HT1080 (cell line): ENCODE measurements at places on chromosomes 2 and 18.
A peak's percentile ranks its signal among the peaks of the same experiment; 100 is the strongest.

DNA sequence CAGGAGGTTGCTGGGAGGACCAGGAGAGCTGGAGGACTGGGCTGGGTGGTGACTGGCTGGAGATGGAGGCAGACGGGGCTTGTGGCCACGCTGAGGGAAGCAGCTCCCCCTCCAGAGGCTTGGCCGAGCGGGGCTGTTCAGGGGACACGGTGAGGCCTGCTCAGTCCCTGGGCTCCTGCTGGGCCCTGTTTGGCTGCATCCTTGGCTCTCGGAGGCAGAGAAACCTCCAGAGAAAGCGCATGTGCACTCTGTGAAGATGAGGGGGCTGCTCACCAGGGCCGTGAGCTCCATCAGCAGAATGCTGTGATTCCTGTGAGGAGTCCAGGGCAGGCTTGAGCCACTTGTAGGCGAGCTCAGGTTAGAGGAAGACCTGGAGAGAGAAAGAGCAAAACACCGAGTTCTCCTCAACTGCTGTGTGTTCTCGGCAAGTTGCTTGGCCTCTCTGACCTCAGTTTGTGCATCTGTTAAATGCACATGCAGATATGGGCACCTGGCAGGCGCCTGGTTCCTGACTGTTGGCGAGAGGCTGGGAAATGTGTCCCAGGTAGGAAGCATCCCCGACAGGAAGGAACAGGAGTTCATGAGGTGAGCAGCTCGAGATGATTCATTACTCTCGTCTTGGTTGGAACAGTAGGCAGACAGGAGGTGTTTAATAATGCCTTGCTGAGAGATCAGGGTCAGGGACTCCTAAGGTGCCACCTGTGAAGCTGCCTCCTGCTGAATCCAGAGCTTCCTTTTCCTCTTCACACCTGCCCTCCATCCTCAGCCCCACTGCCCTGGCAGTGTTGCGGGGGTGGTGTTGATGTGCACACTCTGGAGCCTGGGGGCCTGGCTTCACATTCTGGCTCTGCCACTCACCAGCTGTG is 941 bp downstream of the ZAP70 start:
- DNase-seq = no peak

DNA sequence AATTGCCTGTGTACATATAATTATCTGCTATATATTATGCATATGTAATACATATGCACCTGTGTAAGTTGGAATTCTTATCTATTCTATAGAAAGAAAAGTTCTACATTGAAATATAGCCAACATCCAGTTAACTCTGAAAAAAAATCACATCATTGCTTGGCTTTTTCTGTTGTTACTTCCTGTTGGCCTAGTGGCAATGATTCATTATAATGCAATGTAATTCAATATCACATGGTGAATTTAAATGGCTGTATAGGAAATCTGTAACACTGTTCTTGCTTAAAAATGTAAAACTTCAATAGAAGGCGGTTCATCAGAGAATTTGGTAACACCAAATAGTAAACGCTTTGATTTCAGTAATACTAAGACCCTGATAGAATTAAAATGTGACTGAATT is 44.5 kb upstream of the MAP4K3 start:
- DNase-seq = peak; percentile 75

- DNase-seq = no peak
Observed at GRCh38 chr2:174874085-174874484, 109.8 kb upstream of the CHRNA1 start.

DNA sequence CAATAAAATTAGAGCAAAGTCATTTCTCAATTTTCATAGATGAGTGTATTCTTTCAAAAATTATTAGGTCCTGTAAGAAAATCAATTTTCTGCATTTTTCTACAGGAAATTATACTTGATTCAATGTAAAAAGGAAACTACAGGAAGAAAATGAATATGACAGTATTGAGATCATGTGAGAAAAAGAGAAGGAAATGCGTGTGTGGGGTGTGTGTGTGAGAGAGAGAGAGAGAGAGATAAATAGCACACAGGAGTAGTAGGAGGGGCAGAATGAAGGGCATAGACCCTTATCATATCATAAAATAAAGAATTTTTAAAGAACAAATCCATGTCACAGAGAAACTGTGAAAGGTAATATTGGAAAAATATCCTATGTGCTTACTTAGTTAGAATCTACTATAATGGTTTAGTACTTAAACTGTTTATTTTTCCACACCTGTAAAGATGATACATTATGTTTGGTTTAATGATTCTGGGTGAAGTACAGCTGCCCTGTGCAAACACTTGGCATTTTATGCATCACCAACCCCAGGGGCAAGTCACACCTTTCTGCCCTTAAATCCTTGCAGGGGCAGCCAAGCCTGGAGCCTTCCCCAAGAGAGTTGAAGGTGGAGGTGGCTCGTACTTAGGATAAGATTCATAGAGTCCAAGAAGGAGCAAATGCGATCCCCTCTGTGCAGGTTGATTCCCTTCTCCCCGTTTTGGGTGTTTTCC is 276.4 kb downstream of the TGIF1 start:
- DNase-seq = no peak

DNA sequence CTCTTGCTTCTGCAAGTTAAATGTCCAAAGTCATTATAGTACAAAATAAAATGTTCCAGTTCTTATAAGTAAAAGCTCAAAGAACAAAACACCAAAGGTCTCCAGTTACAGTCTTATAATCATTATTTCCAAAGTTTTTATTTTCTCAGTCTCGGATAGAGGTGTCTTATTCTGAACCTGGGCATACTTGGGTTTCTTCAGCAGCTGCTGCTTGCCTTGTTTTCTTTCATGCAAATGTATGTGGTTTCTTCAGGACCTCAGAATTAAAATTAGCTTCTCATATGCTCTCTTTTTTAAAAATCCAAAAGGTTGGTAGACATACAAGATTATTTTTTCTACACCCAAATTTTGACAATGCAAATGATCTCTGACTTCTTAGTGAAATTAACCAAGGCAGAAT is 383.0 kb downstream of the METTL4 start:
- no peak for DNase-seq

GRCh38 chr2:11387843-11388242 is 43.4 kb upstream of the ROCK2 start:
- DNase-seq = no peak

GRCh38 chr2:142714600-142714999 is 162.9 kb upstream of the KYNU start:
- DNase-seq = no peak

DNA sequence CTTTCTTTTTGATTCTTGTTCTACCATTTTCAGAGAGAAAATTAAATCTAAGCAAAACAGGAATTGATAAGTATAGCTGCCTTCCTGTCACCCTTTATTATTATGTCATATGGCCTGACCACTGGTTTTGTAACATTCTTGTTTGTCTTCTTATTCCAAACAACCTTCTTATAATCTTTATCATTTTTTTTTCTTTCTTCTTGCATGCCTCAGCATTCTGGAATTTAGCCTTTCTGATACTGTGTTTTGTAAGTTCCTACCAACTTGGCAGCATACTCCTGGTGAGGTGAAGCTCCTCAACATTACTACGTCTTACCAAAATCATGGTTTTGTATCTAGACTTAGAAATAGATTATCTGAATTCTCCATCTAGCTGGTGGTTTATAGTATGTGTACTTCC is 199.2 kb downstream of the CAMKMT start:
- DNase-seq = no peak

- peak; percentile 27 for DNase-seq
Observed at GRCh38 chr2:200705305-200706041, 106.2 kb upstream of the BZW1 start.

- DNase-seq = no peak
Observed at GRCh38 chr2:62202019-62202722, 6.3 kb downstream of the B3GNT2 start.

- no peak for DNase-seq
Observed at GRCh38 chr2:230692760-230693159, 19.9 kb upstream of the CAB39 start.

GRCh38 chr18:5779922-5780321 is 115.4 kb downstream of the TMEM200C start:
- no peak for DNase-seq

DNA sequence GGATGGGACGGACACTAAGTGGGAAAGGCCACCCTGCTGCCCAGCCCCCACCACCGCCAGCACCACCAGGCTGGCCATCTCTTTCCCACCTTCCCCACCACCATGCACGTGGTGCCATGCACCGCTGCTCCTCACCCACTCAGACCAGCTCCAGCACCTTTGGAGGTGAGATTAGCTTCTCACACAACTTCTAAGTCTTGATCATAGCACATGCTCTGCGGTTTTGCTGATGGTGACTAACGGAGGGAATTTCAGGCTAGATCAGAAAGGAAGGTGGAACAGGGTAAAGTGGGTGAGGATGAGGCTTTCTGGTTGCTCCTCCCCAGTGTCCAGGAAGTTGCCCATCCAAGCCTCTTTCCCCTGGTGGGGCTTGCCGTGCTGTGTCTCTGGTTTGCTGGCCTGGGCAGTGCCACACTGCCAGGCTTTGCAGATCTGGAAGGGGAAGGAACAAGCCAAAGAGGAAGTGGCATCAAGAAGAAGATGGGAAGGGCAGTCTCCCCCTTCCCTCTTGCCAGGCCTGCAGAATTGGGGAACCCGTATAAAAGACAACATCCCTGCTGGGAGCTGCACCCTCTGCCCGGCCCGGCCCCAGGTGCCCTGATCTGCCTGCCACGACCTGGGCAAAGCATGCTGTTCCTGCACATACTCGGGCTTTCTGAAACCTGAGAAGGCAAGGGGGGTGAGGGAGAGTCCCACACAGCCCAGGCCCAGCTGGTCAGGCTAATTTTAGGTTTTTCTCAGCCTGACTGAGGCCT is 44.3 kb upstream of the CAB39 start:
- peak; percentile 86 for DNase-seq

DNA sequence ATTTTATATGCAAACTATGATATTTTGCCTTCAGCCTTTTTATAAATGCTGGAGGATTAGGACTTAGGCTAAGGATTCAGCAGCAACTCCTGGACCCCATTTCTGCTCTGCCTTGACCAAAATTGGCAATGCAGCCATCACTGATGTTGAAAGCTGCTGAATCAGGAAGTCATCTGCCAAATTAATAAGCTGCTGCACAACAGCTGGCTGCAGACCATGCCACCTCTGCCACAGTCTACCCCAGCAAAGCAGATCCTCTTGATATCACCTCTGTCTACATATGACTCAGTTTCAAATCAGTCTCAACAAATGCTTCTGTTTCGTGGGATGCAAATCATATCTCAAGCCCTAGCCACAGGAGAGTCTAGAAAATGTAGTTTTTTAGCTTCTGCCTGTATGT is 7.1 kb upstream of the SOS1 start:
- DNase-seq = no peak

- no peak for DNase-seq
Observed at GRCh38 chr18:360676-361075, 92.8 kb upstream of the THOC1 start.

DNA sequence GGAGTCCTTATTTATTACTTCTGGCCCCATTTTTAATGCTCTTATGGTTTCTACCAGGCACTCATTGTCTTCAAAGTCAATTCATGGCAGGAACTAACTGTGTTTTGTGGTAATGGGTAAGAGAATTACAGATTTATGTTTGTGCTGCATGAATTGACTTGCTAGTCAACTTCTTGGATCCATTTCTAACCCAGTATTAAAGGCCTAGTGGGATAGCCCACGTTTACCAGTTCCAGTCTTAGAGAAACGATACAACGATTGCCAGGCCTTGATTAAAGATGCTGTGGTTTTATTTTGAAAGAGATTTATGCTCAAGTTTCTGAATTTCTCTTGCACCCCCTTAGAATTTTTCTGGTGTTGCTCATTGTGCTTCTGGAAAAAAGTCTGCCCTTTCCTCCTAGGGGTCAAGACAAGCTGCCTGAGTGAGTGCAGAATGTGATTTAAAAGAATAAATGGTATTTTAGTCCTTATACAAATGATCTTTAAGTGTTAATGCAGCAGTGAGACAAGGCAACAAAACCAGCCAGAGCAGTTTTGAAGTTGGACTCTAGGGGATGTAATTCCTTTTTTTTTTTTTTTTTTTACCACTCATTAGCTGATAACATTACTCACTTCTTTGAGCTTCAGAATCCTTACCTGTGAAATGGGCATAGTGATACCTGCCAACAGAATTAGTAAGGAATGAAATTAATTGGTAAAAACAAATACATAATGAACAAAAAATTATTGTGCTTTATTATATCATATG is 101.5 kb downstream of the ARHGAP15 start:
- no peak for DNase-seq

DNA sequence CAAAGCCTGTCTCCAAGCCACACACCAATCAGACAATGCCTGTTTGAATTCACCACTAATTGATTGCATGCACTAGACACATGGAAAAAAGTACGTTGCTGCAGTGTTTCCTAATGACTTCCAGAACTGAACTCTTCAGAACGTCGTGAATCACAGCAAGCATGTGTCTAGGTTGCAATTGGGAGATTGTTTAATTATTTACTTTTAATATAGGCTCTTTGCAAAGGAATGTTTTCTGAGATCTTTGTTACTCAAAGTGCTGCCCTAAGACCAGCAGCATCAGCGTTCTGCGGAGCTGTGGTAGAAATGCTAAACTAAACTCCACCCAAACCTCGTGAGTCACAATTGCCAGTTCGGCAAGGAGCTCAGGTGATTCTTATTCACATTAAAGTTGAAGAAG is 52.7 kb upstream of the CCDC68 start:
- no peak for DNase-seq

- DNase-seq = peak; percentile 72
Observed at GRCh38 chr2:8312861-8313830, 368.7 kb upstream of the ID2 start.

GRCh38 chr2:38167968-38168350 is 92.0 kb upstream of the CYP1B1 start:
- no peak for DNase-seq

- no peak for DNase-seq
Observed at GRCh38 chr2:15507061-15507460, 54.1 kb downstream of the NBAS start.

- no peak for DNase-seq
Observed at GRCh38 chr18:23943903-23944624, 70.5 kb upstream of the TTC39C start.

GRCh38 chr2:199485732-199486335 is 28.1 kb upstream of the SATB2 start:
- DNase-seq = peak; percentile 56

DNA sequence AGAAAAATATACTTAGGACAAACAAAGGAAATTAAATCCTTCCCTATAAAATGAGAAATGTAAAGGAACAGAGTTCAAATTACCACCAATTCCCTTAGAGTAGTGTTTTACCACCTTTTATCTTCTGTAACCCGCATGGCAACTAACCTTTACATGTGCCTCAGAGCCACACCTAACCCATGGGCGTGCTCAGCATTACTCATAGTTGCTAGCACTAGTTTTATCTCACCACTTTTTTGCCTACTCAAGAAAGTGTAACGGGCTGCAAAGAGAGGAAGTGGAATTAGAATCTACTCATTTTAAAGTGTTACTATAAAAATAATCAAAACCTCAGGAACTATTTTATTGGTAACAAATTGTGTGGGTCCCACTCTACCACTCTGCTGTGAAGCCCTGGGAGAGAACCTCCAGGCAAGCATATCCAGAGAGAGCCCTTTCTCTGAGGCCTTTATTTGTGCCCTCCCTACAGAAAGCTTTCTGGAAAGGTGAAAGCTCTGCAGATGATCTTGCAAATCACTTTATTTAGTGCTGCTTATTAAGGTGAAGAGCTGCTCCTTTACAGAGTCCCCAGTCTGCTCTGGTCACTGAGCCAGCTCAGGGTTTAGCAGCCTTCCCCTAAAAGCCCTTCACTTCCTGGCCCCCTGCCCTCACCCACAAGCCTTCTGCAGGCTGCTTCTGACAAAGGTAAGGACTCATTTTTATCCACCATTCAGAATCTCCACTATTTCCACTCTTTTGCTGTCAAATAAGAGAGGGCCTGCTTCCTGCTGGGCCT is 98.8 kb downstream of the TRABD2A start:
- peak; percentile 52 for DNase-seq

- no peak for DNase-seq
Observed at GRCh38 chr2:75321599-75321922, 122.2 kb upstream of the TACR1 start.

GRCh38 chr2:160061944-160062291 is 497 bp downstream of the PLA2R1 start:
- no peak for DNase-seq
